Stimulated activated CD8-positive, alpha-beta memory T cell treated with anti-CD3 and anti-CD28 coated beads, Interleukin-2, amount 100 ng/mL, for 48 hours (primary cell): ENCODE measurements at places on chromosomes 13 and 19.

- no peak for DNase-seq
Measured at GRCh38 chr13:95568131-95568530, 15.6 kb downstream of the CLDN10 start.

GRCh38 chr19:10431254-10431942 is 11.1 kb downstream of the PDE4A start:
- DNase-seq: no peak

GRCh38 chr19:15115762-15116615 is 8.8 kb downstream of the SYDE1 start:
- DNase-seq: no peak

GRCh38 chr19:46772170-46773017 is 16.0 kb downstream of the SLC1A5 start:
- no peak for DNase-seq

- DNase-seq: no peak
Measured at GRCh38 chr19:362154-362553, 17.6 kb upstream of the MIER2 start.

GRCh38 chr13:91017031-91017668 is 330.3 kb upstream of the MIR17HG start:
- DNase-seq: no peak

DNA sequence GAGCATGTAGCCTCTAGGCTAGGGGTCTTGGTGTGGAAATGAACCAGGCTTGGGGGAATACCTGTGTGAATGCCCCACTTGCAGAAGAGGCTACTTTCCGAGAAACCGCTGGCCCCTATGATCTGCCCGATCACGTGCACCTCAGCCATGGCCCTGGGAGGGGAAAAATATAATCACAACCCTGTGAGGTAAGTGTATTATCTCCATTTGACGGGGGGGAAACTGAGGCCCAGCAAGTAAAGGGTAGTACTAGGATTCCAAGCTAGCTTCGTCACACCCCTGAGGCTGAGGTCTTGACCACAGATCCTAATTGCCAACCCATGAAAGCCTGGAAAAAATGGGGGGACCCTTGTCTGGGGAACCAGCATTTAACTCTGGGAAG is 587 bp downstream of the B9D2 start:
- no peak for DNase-seq

- DNase-seq: no peak
Measured at GRCh38 chr19:13408889-13409518, 97.3 kb downstream of the CACNA1A start.

DNA sequence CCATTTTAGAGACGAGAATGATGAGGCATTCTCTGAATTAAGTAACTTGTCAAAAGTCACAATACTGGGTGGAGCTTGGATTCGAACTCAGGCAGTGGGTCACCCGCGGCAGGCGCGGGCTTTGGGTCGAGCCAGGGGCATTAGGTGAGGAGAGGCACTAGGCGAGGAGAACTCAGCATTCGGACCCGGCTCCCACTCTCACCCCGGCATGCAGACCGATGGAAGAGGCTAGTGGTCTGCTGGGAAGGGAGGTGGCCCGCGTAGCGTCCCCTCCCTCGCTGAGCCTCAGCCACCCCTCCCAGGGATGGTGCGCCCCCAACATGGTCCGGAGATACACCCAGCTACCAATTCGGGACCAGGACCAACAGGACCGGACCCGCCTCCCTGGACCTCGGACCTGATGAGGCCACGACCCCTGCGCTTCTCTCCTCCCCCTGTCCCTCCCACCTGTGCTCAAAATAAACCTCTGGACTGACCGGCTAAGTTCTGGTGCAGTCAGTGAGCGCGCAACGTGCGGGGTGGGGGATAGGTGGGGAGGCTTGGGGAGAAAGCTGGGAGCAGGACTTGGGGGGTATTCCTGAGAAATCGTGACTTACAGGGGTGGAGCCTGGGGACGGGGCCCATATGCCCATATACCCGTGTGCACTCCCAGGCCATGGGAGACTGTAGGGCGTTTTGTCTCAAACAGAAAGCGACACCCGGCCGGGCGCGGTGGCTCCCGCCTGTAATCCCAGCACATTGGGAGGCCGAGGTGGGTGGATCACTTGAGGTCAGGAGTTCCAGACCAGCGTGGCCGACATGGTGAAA is 1.3 kb upstream of the SNAPC2 start:
- DNase-seq: no peak
